ENCODE measurements at places on chromosomes 5 and 9. TPM values are rescaled to one million over a fixed set of nuclear protein-coding genes. Genes with fewer than 3 reads are reported as not detected.

- H3K27ac ChIP-seq = no peak within 1 kb of the TSS
- H3K4me3 ChIP-seq = peak within 1 kb of the TSS; percentile 54
- DNase-seq = peak; percentile 71
- no peaks in the 10 kb centered on the region for H3K36me3 ChIP-seq
Measured at GRCh38 chr9:6645355-6646292, at the start of gene GLDC. Gene GLDC (minus strand): TSS chr9:6645729. CDS start chr9:6645499, 230 bp downstream.

Gene DNM1
- 5.2 TPM for total RNA-seq

- H3K4me1 ChIP-seq = no peaks in the 10 kb centered on the region
- no peaks in the 10 kb centered on the region for H3K36me3 ChIP-seq
- H3K4me3 ChIP-seq = no peak overlapping the region
- H3K27me3 ChIP-seq = no peaks in the 10 kb centered on the region
Measured at GRCh38 chr5:168766426-168766700, 187.2 kb upstream of the PANK3 start.

Gene PCDHB6
- total RNA-seq = 0.75 TPM

DNA sequence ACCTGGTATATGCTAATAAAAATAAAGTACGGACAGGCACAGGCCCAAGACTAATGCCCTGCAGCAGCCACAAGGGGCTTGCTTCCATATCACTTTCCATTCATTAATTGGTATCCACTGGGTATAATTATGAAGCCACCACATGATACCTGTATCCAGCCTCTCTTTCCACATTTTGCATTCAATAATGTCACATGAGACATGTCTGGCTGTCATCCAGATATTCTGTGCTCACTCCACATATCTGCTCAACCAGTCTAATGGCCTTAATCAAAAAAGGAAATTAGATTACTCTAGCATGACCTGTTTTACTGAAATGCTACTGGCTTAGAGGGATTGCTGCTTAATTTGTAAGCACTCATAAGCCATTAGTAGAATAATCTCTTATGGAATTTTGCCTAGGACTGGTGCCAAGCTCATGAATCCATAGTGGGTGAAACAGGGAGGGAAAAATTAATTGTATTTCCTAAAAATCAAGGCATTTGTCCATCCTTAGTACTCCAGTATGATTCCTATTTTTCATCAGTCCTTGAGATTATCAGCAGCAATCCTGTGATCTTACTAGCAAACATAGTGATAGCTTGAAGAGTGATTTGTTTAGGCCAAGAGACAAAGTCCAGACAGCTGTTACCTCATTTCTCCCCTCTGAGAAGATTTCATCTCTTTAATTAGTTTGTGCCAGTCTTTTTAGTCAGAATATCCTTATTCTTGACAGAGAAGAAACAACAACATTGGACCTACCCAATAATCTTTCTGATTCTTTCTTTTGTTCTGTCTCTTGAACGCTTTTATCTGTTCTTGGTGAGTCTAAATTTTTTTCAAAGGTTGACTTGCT lies 119.2 kb upstream of the ABCA1 start:
- DNase-seq = no peak
- H3K27me3 ChIP-seq = no peaks in the 10 kb centered on the region
- no peaks in the 10 kb centered on the region for H3K4me1 ChIP-seq
- no peak overlapping the region for H3K4me3 ChIP-seq

Gene RPL12
- total RNA-seq = 1,020 TPM

Gene SMIM33
- total RNA-seq = not detected

- H3K27me3 ChIP-seq = no peaks in the 10 kb centered on the region
- H3K27ac ChIP-seq = no peak overlapping the region
- no peak overlapping the region for H3K4me3 ChIP-seq
- no peaks in the 10 kb centered on the region for H3K36me3 ChIP-seq
Measured at GRCh38 chr5:113269023-113269997, 165.5 kb downstream of the TSSK1B start.

DNA sequence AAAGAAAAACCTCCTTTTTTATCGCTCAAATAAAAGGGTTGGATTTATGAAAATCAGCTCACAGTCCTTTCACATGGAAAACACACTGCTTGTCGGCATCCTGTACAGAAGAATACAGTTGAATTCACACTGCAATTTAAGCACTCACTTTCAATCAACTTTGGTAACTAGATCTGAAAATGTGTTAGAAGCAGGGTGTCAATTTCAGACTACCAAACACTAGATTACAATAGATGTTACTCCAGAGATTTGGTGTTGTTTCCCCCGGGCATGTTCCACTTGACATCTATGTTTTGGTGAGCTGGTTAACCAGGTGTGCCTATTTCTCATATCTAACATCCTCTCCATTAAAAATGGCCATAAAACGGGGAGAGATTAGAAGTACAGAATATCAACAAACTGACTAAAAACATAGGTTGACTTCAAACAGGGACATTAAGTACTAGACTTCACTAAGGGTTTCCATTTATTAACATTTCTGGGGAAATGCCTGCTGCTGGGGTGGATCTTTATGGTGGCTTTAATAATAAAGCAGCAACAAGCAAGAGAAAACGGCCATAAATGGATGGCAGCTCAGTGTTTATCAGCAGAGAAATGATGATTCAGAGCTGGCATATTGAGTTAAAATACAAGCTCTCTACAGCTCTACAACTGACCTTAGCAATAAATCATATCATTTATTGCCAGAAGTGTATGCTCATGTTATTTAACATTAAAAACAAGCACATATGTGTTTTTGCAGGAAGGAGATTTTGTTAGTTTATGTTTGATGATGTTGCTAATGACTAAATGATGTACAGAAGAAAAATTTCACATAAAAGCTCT lies 158.8 kb downstream of the SLF1 start:
- no peaks in the 10 kb centered on the region for H3K27me3 ChIP-seq
- H3K4me1 ChIP-seq = no peaks in the 10 kb centered on the region
- H3K27ac ChIP-seq = no peak overlapping the region
- no peak for DNase-seq

- no peak overlapping the region for H3K4me3 ChIP-seq
- no peak overlapping the region for H3K27ac ChIP-seq
- no peaks in the 10 kb centered on the region for H3K36me3 ChIP-seq
- no peak for DNase-seq
- no peaks in the 10 kb centered on the region for H3K4me1 ChIP-seq
Measured at GRCh38 chr5:38319491-38319890, 61.1 kb downstream of the EGFLAM start.

Measured in upper lobe of right lung (tissue), 1 donor.